ENCODE measurements at places on chromosomes 1 and 21.

DNA sequence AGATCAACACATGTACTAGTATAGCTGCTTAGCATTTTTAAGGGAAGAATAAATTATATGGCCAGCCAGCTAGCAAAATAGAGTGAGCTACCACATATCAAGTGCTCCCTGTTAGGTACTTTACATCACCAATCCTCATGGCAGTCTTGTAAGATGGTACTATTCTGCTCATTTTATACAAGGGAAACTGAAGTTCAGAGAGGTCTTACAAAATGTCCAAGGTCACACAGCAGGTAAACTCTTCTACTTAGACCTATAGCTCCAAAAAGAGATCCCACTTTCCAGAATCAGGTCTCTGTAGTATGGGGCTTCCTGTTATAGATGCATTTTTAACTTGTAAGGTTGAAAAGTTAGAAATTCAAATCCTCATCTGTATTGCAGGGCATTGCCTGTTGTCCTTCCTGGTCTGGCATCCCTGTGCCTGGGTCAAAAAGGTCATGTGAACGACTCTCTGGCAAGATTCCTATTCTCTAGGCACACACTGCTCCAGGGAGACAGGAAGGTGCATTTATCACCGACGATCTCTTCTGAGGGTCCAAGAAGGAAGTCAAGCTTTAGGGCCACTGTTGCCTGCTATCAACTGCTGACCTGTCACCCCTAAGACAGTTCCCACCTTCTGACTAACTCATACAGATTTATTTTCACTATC, 41.1 kb downstream of the TRIT1 start:
- DNase-seq = no peak

DNA sequence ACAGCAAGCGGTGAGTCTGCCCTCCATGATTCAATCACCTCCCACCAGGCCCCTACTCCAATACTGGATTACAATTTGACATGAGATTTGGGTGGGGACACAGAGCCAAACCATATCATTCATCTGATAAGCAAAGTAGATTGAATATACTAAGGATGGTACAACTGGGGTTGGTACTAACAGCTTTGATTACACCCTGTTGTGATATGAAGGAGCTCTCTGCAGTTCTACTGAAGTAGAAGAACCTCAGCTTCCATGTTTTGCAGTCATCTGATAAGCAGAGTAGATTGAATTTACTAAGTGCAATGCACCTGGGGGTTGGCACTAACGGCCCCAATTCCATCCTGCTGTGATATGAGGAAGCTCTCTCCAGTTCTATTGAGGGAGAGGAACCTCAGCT, 31.1 kb downstream of the RWDD3 start:
- DNase-seq = no peak

- no peak for DNase-seq
Observed at GRCh38 chr21:44778499-44778911, 23.1 kb downstream of the UBE2G2 start.

- DNase-seq = no peak
Observed at GRCh38 chr1:22683547-22683946, 27.1 kb upstream of the EPHB2 start.

DNA sequence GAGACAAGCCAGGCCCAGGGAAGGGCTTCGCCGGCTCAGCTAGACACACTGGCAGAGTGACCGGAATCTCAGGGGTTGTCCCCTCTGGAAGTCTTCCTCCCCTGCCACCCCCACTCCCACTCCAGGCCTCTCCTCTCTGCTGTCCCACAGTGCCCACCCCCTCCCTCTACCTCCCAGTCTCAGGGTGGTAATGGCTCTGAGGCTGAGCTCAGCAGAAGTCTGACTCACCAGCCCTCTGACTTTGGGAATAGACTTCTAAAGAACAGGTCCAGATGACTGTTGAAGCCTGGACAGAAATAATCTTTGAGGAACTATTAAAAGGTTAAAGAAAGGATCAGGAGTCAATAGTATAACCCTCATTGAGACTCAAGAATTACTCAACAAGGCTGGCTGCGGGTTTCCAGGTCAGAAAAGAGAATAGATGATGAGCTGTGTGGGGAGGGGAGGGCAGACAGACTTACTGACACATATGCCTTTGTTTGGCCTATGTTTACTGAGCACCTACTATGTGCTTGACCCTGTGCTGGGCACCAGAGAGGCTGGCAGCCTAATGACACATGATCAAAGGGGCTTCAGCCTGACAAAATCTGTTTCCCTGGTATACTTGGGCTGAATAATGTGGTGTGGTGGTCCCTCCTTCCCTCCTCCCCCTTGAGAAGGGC, 8.2 kb downstream of the HCRTR1 start:
- DNase-seq = no peak

GRCh38 chr1:29823561-29823960, 587.2 kb downstream of the PTPRU start:
- no peak for DNase-seq

DNA sequence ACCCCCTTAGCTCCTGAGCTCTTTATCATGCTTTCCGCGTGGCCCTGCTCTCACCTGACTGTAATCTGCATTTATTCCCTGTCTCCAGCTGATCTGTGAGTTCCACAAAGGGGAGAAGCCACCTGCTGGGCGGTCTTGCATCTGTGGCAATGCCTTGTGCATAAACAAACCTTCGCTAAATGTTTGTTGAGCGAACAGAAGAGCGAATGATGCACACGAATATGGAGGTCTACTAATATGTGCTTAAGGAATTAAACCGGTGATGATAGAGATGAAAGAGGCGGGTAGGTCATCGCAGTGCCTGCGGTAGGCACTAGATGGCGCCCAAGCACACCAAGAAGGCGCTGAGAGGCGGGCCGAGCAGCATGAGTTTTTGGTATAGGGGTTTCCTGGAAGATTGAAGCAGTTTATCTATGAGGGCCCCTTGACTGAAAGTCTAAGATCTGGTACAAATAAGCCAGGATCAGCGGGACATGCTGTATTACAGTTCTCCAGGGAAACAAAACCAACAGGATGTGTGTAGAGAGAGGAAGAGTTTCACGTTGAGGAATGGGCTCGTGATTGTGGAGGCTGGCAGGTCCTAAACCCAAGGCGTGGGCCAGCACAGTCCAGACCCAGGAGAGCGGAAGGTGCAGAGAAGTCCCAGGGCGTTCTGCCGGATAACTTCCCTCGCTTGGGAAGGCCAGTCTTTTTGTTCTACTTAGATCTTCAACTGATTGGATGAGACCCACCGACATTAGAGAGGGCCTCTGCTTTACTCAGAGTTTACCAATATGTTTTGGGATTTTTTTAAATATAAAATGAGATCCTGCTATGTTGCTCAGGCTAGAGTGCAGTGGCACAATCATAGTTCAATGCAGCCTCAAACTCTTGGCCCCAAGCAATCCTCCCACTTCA, 34.7 kb downstream of the TOMM20 start:
- peak; percentile 78 for DNase-seq

- DNase-seq = no peak
Observed at GRCh38 chr1:28066393-28067154, 21.8 kb downstream of the EYA3 start.

DNA sequence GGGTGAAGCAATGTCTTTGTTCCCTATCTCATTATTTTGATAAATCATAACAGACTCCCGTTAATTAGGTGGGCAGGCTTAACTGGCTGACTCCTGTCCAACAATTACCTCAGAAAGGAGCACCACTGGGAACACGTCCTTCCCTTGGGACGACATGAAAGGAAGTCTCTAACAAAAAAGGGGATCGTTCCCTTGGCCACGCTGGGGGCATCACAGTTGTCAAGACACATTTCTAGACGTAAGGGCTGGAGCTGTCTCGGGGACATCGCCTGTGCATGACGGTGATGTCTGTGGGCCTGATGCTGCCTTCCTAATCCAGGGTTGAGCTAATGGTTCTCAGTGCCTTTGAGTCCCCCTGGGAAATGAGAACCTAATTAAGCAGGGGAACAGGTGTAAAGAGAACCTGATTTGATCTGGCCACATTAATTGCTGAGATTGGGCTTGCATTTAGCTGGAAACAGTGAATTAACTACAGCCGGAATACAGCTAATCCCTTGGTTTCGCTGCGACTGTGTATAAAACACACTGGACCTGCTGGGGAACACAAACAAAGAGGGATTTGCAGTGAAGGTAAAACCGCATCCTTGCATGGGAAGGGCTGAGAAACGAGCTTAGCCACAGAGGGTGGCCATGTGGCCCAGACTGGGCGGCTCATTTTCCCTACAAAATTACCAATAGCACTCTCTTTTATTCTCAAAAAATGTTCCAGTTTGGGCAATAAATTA, 111.8 kb downstream of the MRPS6 start:
- no peak for DNase-seq

GRCh38 chr1:181451661-181452230, 31.6 kb upstream of the CACNA1E start:
- DNase-seq = no peak

DNA sequence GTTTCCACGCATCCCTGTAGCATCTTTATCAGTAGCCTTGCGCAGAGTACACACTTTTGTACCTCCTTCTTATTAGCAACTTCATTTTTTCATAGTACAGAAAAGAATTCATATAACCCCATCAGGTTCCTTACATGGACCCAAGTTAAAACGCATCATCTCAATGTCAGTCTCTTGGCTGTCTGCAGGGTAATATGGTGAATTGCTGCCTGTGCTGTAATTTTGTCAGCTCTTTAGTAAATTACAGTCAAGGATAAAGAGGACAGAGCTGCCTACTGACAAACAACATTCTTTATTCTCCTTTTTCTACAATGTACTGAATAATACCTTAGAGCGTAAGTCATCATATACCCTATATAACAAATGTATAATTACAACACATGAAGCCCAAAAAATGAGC, 222.5 kb downstream of the MRPL39 start:
- no peak for DNase-seq

GRCh38 chr1:235790123-235790522, 76.6 kb downstream of the LYST start:
- DNase-seq = no peak

DNA sequence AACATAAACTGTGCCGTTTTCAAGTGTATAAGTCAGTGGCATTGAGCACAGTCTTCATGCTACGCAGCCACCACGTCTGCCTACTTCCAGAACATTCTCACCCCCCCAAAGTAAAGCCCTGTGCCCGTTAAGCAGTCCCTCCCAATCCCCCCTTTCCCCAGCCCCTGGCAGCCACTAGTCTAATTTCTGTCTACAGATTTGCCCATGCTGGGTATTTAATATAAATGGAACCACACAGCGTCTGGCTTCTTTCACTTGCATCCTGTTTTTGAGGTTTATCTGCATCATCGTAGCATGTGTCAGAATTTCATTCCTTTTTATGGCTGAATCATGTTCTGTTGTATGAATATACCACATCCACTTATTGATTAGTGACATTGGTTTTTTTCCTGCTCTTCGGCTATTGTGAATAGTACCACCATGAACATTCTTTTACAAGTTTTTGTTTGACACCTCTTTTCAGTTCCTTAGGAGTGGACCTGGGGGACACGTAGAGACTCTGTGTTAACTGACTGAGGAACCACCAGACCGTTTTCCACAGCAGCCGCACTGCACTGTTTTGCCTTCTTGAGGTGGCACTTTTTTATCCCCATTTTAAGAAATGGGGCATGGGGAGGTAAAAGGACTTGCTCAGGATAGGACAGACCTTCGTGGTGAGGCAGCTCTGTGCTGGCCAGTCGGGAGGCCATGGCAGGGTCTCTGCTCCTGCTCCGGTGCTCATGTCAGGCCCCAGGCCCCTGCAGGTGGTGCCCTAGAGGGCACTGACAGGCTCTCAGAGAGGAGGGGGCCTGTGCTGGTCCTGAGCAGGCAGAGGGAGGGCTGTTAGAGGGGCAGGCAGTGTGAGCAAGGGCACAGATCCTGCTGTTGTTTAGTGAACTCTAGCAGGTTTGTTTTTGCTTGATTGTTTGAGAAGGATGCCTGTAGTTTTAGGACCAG, 123.8 kb downstream of the PCBP3 start:
- no peak for DNase-seq

- DNase-seq = no peak
Observed at GRCh38 chr1:41662765-41663437, 178.4 kb upstream of the EDN2 start.

- DNase-seq = no peak
Observed at GRCh38 chr1:18807334-18808063, 52.0 kb downstream of the TAS1R2 start.

- DNase-seq = no peak
Observed at GRCh38 chr1:105137543-105138457, 1388.1 kb downstream of the AMY1C start.

DNA sequence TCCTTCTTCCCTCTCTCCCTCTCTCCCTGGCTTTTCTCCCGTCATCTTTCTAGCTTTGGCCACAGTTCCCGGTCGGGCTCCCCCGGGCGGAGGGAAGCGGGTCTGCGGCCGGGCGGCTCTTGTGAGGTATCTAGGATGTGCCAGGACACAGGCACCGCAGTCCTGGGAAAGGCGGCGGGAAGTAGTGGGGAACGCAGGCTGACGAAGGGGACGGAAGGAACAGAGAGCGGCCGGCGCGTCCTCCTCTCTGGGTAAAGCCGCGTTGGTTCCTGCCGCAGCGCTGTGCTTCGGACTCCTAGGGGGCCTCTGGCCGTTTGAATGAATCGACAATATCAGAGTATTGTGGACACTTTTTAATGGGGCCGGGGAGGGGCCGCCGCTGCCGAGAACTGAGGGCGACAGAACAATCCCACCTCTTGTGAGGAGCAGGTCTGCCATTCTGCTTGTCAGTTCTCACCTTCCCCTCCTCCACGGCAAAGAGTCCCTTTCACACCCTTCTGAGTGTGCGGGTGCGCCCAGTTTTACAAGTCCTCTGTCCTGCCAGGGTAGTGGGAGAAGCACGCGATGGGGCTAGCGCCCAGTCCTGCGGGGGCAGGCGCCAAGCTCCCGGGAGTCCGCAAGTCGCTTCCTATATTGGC, 1.2 kb upstream of the LHX9 start:
- peak; percentile 85 for DNase-seq

GRCh38 chr1:69148731-69149130, 419.0 kb upstream of the LRRC7 start:
- no peak for DNase-seq

GRCh38 chr1:14986168-14986567, 167.4 kb upstream of the TMEM51 start:
- DNase-seq = no peak

- DNase-seq = peak; percentile 78
Observed at GRCh38 chr1:54287176-54287650, 87.2 kb downstream of the MRPL37 start.

DNA sequence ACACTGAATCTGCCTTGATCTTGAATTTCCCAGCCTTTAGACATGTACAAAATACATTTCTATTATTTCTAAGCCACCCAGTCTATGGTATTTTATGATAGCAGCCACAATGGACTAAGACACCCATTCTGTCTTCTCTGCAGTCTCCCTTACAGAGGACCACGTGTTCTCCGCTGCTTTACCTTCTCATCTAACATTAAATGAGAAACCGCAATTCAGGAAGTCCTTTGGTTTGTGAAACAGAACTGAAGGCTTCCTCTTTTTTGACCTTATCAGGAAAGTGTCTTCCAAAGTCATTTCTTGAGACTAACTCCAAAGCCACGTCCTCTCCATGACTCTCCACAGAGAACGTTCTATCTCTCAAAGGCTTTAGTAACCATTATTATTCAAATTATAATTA, 560.1 kb downstream of the OMA1 start:
- no peak for DNase-seq

- DNase-seq = no peak
Observed at GRCh38 chr1:22383526-22384294, 67.9 kb upstream of the ZBTB40 start.

- DNase-seq = no peak
Observed at GRCh38 chr21:35932232-35932911, 128.0 kb downstream of the SETD4 start.

GRCh38 chr21:45912611-45913417, 68.8 kb upstream of the COL6A1 start:
- DNase-seq = no peak

- DNase-seq = peak; percentile 66
Observed at GRCh38 chr1:16032388-16033102, 10.7 kb downstream of the CLCNKA start.

- DNase-seq = no peak
Observed at GRCh38 chr1:154434346-154435085, 29.4 kb downstream of the IL6R start.

GRCh38 chr1:175193527-175193910, 943 bp upstream of the KIAA0040 start:
- no peak for DNase-seq

All from NCI-H2081 (cell line).